ENCODE measurements at places on chromosomes 1 and 21. TPM values are rescaled to one million over a fixed set of nuclear protein-coding genes. Genes with fewer than 3 reads are reported as not detected.

Gene PTAFR
- 0.15 TPM for total RNA-seq

Gene SNX7
- 46.5 TPM for total RNA-seq

Gene ECM1
- total RNA-seq: 74.4 TPM

Gene CENPF
- total RNA-seq: 3.8 TPM
